ENCODE measurements at places on chromosomes 7 and 10.
A peak's percentile ranks its signal among the peaks of the same experiment; 100 is the strongest.

DNA sequence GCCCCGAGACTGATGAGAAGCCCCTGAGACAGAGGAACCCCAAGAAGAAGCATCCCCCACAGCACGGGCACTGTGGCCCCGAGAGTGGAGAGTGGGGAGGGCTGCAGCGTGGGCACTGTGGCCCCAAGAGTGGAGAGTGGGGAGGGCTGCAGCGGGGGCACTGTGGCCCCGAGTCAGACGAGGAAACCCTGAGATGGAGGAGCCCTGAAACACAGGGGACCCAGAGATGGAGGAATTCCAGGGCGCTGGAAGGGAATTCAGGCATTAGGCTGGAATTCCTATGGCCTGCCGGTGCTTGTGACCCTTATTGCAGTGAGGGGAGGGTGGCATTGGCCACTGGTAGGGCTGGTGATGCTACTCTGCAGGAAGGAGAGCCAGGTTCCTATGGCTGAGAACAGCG lies 168.6 kb upstream of the SHH start:
- peak; percentile 19 for DNase-seq

DNA sequence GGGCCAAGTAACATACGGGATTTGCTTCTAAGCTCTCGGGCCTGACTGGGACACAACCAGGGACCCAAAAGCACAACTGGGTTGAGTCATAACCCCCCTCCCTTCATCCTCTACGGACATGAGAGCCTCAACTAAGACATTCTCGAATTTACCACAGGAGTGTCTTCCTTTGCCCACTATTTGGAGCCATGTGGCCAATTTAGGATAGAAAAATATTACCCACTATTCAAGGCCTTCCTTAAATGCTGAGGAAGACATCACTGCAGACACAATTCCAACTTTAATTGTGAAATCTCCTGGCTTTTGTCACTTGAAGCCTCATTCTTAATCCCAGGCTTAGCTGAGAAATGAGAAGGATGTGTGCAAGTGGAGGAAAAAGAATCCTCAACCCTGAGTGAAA lies 11.8 kb downstream of the CTBP2 start:
- DNase-seq, result no peak

DNA sequence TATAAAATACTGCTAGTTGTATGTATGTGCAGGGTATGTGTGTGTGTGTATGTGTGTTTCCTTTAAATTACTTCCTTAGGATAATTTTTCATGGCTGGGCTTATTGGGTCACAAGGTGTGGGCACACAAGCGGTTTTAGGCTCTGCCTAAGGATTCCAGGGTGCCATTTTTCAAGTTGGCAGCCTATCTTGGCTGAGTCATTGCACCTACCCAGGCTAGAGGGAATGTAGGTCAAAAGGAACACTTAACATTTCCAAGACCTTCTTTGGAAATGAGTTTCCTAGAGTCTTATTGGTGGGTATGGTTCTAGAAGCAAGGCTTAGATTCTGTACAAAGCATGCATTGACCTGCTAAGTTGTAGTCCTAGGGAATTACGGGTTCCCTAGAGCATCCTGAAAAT lies 642.1 kb downstream of the LRMDA start:
- DNase-seq, result no peak

DNA sequence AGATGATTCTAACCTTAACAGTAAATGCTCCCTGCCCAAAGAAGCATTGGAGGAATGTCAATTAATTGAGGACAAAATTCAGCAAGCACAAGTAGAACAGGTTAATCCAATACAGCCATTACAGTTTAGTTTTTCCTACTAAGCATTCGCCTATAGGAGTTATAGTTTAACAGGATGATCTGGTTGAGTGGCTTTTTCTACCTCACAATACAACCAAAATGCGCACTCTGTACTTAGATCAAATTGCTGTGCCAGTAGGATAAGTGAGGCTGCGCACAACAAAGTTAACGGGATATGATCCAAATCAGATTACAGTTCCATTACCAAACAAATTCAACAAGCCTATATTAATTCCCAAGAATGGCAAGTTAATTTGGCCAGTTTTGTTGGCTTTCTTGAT lies 117.1 kb upstream of the TRIM24 start:
- DNase-seq, result no peak

DNA sequence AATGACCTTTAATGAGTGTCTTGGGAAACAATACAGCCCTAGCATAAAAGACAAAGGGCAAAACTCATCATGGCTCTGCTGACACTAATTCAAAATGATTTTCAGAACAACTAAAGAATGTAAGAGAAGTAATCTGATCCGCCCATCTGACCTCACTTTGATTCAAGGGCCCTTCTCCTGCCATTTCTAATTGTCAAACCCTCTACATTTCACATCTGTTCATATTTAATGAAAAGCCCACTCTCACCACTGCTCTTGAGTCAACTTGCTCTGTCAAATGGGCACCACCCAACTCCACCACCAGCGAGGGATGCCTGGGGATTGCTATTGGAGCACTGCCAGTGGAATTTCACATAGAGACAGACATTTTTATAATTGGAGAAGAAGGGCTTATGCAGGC lies 639.2 kb downstream of the KCNMA1 start:
- DNase-seq, result no peak

DNA sequence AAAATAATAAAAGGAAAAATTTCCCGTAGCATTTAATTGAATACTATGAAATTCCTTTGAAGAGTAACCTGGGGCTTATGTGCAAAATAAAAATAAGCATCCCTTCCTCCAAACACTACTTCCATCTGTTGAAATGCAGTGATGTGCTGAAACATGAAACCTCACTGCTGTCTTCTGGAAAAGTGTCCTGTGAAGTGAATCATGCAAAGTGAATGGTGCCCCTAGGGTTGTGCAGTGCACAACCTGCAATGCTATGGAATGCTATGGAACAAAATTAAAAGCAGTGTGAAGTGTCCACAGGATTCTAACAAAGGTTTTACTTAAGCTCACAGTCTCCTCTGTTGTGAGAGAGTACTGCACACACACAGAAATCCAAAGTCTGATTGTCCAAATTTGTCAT lies 480.9 kb downstream of the ETV1 start:
- no peak for DNase-seq

- DNase-seq, result no peak
Observed at GRCh38 chr10:77981281-77981680, 48.0 kb downstream of the POLR3A start.

DNA sequence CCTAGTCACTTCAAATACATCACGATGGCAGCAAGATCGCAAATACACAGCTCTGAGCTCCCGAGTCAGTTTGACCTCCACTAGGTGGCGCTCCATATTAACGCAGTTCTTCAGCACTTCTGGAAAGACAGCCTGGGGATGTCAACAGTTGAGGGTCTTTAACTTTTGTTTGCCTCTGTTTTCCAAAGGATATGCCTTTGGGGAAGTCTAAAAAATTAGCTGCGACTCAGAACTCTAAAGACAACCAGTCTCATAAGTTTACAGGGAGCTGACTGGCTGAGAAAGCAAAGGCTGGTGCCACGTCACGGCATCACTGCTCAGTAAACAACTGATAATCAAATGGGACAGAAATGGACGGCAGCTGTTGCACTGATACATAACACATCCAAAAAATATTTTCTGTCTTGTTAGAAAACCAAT lies 458.8 kb downstream of the SORCS1 start:
- DNase-seq, result no peak

GRCh38 chr10:63887023-63887589 lies 365.9 kb downstream of the REEP3 start:
- DNase-seq, result no peak

DNA sequence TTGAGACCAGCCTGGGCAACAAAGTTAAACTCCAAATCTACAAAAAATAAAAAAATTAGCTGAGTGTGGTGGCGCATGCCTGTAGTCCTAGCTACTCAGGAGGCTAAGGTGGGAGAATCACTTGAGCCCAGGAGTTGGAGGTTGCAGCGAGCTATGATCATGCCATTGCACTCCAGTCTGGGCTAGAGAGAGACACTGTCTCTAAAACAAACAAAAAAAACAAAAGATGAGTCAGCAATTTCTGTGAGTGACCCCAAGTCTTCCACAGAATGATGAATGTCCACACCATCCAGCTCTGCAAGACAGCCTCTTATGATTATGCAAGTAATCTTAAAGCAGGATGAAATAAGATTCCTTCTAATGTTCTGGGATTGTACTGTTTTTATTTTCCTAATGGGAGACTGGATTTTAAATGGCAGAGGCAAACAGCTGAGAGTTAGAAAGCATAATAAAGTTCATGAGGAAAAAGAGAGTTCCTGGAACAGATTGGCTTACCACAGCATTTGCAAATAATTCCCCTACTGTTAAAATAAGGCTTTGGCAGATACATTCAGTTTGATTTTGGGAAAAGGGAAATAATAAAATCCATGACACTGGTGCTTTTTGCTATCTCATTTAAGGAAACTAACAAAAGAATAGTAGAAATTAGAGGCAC lies 18.9 kb upstream of the PRKAR2B start:
- no peak for DNase-seq

DNA sequence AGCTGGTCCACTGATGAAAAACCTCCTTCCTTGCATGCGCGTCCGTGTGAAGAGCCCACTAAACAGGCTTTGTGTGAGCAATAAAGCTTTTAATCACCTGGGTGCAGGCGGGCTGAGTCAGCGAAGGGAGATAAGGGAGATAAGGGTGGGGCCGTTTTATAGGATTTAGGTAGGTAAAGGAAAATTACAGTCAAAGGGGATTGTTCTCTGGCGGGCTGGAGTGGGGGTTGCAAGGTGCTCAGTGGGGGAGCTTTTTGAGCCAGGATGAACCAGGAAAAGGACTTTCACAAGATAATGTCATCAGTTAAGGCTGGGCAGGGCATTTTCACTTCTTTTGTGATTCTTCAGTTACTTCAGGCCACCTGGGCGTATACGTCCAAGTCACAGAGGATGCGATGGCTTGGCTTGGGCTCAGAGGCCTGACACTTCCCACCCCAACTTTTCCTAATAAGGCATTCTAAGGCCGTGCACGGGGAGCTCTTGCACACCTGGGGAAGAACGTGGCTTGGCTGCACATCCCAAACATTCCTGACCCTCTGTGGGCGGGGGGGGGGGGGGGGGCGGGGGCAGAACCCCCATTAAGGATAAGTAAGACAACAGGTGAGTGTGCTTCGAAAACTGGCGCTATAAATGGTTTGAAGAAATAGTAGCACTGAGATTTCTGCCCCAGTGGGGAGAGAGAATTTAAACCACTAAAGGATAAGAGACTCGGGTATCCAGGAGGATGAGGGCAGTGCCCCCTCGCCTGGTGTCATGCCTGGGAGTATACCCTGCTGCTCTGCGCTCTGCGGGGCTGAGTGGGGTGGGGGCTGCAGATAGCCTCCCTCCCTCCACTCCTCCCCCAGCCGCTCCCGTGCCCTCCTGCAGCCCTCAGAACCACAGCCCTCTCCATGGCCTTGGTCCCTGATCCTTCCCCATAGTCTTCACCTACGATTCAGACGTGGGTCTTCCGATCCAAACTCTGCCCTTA lies 217.6 kb downstream of the MLLT10 start:
- no peak for DNase-seq

GRCh38 chr10:99676895-99677294 lies 17.6 kb downstream of the ENTPD7 start:
- no peak for DNase-seq

DNA sequence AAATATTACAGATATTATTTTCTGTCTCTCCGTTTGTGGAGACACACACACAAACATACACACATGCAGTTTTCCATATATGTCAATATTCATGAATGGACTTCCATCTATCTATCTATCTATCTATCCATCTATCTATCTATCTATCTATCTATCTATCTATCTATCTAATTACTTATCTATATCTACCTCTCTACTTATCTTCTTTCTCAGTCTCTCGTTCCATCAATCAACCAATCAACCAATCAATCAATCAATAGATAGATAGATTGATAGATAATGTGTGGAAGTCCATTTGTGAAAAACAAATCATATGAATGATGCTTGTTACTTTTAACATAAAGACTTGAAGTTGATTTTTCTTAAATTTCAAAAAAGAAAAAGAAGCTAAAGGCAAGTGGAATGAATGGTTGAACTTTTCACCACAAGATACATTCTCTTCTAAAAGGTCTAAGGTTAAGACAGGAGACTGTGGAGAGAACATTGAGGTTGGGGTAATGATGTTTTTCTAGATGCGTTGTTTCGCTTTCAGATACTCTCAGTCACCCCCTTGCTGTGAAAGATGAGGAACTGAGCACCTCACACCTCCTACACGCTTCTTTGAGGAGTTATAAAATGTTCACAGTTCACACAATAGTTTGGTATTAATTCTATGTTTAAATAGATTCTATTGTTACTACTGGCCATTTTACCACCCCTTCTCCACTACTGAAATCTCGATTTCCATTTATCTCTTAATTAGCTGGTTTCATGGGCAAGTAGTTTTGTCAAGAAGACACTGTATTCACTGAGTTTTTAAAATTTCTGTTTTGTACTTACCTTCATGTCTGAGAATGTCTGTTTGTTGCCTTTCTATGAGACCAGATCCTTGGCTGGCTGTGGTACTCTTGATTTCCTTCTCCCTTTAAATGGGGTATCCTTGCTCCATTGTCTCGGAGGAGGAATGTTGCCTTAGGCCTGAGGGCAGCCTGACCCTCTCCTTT lies 114.1 kb downstream of the EMX2 start:
- no peak for DNase-seq

GRCh38 chr10:121655254-121656144 lies 57.3 kb upstream of the FGFR2 start:
- DNase-seq, result no peak

DNA sequence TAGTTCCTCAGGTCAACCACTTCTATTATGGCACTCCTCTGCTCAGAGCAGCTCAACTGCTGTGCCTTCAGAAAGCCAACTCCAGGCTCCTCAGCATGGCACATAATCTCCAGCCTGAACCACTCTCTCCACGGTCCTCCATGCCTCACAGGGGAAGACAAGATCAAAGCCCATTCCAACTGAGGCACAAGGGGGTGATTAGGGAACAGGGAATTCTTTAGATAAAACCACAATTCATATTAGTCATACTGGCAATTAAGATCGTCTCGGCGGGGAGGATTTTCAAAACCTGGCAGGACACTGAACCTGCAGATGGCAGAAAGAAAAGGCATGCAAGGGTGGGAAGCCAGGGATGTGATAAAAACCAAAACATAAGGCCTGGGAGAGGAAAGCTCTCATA lies 361.6 kb downstream of the FGFR2 start:
- no peak for DNase-seq

DNA sequence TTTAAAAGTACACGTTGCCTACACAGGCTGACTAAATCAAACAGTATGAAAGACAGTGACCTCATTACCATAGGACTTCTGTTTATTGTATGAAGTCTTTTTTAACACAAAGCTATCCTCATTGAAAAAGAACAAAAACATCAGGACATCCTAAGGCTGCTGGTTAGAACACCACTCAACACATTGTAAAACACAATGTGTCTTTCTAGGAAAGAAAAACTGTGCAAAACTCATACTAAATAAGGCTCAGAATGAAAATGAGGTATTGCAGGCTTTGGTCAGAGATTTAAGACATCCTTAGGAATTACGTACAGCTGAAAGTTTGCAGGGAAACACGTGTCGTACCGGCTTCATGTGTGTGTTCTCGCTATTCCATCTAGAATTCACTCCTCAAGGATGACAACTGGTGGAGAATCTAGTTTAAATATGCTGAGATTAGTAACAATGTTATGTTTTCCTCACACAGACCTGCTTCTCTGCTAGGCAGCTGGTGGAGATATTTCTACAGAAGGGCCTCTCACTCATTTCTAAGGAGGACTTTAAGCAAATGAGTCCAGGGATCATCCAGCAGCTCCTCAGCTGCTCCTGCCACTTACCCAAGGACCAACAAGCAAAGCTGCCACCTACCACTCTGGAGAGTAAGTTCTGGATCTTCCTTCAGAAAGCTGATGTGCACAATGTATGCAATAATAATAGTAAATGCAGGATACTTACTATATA lies 29.3 kb downstream of the SLC39A12 start:
- no peak for DNase-seq
